Occipital lobe (tissue), 3 donors: ENCODE measurements at places on chromosomes 3 and 15. TPM values are rescaled to one million over a fixed set of nuclear protein-coding genes. Genes with fewer than 3 reads are reported as not detected.

The QTRT2 gene
- total RNA-seq, result 22.0 TPM

The UBAP1L gene
- 2.7 TPM for total RNA-seq

The HRG gene
- total RNA-seq, result not detected

The CASR gene
- total RNA-seq, result not detected

The HACD3 gene
- 117 TPM for total RNA-seq
